ENCODE measurements at places on chromosomes 12 and 14. TPM values are rescaled to one million over a fixed set of nuclear protein-coding genes. Genes with fewer than 3 reads are reported as not detected.

Gene ST8SIA1
- total RNA-seq = 1.2 TPM

Gene HOXC12
- not detected for total RNA-seq

Gene FKBP3
- 23.5 TPM for total RNA-seq

Gene DYNLL1
- total RNA-seq = 377 TPM

Gene TAS2R8
- not detected for total RNA-seq

Gene CACNA2D4
- total RNA-seq = 0.06 TPM

Gene FITM1
- 0.13 TPM for total RNA-seq

Gene ZNF891
- total RNA-seq = 0.79 TPM

Gene DCAF11
- 68.4 TPM for total RNA-seq

Gene HCAR3
- not detected for total RNA-seq

Gene MDGA2
- not detected for total RNA-seq

Gene AHNAK2
- 36.7 TPM for total RNA-seq

Gene GNB3
- total RNA-seq = 1.6 TPM

Gene HNF1A
- total RNA-seq = not detected

Gene XRCC3
- 12.4 TPM for total RNA-seq

Gene IRF2BPL
- 35.1 TPM for total RNA-seq

Gene HOTAIR
- not detected for total RNA-seq

Gene RNASE1
- 7.1 TPM for total RNA-seq

Gene SLC6A15
- 0.13 TPM for total RNA-seq

Gene OAS2
- total RNA-seq = 12.3 TPM

Gene MORN3
- total RNA-seq = 1.5 TPM

Gene TNS2
- total RNA-seq = 59.5 TPM

Gene KRT74
- total RNA-seq = not detected

Gene PRIMA1
- total RNA-seq = not detected

Gene CABP1
- 0.26 TPM for total RNA-seq

Gene FAM186B
- 0.53 TPM for total RNA-seq

Gene PTGDR
- 0.87 TPM for total RNA-seq

Gene PCBP2
- total RNA-seq = 259 TPM

Gene AQP5
- total RNA-seq = 0.26 TPM

Gene CFAP54
- 3.4 TPM for total RNA-seq

Gene ESR2
- total RNA-seq = not detected
